ENCODE measurements at places on chromosomes 12 and 14.

DNA sequence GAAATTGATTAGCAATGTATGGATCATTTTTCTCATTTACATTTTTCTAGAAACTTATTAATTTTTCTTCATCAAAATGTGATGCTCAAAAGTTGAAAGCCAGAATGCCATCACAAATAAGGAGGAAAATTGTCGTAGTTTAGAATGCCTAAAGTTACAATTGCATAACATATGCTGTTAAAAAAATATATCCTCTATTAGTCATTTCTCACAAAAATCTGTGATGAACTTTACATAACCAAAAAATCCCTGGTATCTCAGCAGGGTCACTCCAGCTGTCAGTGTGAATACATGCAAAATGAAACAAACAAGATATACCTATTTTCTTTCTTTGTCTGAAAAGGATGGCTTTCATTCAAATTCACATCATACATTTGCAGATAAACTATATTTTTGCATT lies 358.9 kb downstream of the PAWR start:
- DNase-seq, result no peak

DNA sequence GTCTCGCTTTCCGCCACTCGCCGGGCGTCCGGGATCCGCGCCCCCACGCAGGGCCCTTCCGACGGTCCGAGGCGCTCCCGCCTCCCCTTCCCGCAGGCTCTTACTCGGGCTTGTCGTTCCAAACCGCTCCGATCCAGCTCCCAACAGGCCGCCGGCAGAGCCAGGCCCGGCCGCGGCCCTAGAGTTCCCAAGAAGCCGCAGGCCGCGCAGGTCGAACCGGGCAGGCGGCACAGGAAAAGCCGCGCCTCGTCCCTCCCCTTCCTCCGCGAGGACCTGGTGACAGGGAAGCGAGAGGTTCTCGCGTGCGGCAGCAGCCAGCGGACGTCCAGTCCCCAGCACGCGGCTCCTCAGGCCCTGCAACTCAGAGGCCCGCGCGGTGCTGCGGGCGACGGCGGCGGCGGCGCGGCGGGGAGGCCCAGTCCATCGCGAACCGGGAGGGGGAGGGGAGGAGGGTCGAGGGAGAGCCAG lies 272 bp downstream of the HECTD1 start:
- DNase-seq, result no peak

- DNase-seq, result no peak
Measured at GRCh38 chr12:31008961-31009840, 64.5 kb upstream of the DDX11 start.

DNA sequence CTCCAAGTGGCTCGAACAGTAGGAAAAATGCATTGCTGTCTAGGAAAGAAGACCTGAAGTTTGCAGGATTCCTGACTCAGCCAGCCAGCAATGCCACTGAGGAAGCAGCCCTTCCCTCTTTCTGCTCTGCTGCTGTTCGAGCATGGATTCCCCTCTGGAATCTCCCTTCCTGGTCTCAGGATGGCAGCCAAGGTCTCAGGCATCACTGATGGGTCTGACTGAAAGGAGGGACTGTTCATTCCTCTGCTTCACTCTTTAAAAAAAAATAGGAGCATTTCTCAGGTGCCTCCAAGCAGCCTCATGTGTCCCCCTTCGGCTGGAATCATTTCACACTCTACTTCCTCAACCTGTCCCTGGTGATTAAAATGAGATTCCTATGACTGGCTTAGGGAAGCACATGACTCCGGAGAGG lies 62.4 kb downstream of the SLC15A4 start:
- no peak for DNase-seq
